Activated T-cell treated with anti-CD3 and anti-CD28 coated beads, Interleukin-2, amount 50 U/mL, for 72 hours (primary cell): ENCODE measurements at places on chromosomes 12 and 14.

GRCh38 chr12:129332286-129332685 is 479.0 kb downstream of the GLT1D1 start:
- DNase-seq: no peak

- DNase-seq: no peak
Measured at GRCh38 chr14:49774106-49774505, 6.2 kb downstream of the KLHDC2 start.

- peak; percentile 64 for DNase-seq
Measured at GRCh38 chr12:12560587-12561370, 1.9 kb downstream of the DUSP16 start.

GRCh38 chr12:53867216-53868012 is 71.2 kb upstream of the HOXC13 start:
- no peak for DNase-seq

DNA sequence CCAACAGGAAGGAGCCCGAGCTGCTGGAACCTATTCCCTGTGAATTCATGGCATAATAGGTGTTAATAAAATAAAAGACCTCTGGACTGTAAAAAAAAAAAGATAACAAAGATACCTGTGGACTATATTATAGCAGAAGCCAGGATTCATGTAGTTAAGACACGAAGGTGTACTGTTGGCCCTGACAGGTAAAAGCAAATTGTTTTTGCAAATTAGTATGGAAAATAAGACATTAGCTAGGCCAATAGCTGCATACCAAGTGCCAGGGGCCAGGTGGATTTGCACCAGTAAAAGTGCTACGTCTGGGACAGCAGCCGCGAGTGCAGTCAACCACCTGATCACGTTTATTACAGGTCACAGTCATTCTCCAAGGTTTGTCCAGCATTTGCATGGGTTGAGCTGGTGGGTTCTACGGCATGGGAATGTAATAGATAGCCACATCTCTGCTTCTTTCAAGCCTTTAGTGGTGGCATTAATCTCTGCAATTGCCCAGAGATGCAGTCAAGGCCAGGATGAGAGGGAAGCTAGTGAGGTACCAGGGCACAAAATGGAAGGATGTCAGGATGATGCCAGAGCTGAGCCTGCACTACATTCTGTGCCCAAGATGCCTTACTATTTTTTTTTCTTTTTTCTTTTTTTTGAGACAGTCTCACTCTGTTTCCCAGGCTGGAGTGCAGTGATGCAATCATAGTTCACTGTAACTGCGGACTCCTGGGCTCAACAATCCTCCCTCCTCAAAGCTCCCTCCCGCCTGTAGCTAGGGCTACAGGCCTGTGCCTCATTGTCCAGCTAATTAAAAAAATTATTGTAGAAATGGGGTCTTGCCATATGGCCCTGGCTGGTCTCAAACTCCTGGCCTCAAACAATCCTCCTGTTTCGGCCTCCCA is 26.3 kb downstream of the TNFAIP2 start:
- no peak for DNase-seq

DNA sequence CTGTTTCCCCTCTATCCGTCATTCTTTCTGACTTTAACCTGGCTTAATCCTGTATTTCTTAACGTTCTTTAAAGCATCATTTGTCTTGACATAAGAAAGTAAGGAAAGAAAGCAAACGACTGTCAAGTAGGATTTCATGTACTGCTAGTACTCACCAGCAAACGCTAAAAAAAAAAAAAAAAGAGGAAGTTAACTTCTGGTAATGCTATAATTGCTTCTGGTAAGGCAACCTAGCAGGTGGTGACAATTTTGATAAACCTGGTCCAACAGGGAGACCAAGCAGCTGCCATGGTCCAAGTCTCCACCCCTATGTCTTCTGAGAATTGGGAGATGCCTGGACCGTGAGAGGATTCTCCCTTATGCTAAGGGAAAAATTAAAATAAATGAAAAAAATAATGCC is 306.6 kb downstream of the DAD1 start:
- DNase-seq: no peak

DNA sequence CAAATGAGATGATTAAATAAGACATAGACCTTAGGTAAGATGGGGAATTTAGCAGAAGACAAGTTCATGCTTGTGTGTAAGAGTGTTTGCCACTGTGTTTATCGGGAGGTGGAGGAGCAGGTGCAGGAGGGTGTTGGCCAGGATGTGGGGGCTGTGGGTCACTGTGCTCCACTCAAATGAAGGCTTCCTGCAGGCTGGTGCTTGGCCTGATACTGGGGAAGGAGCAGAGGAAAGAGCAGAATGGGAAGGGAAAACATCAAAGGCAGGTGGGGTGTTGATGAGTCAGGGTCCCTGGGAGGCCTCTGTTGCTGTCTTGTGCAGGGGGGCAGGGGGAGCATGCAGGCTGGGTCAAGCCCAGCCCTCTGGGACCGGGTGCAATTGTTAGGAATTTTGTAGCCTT is 126.5 kb downstream of the TSPAN9 start:
- no peak for DNase-seq

DNA sequence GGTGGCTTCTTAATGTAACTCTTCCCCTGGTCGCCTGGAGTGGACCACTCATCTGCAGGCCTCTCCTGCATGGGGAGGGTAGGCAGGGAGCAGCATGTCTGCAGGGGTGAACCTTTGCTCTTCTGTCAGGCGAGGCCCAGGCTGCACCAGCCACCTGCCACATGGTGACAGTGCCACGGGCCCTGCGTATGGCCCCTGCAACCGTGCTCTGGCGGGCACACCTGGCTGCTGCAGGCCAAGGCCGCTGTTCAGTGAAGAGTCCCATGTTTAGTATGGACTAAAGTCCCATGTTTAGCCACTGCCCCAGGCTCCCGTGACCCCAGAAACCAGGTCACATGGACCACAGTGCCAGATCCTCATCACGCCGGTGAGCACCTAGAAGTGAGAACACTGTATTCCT is 187.0 kb downstream of the ADGRD1 start:
- no peak for DNase-seq

DNA sequence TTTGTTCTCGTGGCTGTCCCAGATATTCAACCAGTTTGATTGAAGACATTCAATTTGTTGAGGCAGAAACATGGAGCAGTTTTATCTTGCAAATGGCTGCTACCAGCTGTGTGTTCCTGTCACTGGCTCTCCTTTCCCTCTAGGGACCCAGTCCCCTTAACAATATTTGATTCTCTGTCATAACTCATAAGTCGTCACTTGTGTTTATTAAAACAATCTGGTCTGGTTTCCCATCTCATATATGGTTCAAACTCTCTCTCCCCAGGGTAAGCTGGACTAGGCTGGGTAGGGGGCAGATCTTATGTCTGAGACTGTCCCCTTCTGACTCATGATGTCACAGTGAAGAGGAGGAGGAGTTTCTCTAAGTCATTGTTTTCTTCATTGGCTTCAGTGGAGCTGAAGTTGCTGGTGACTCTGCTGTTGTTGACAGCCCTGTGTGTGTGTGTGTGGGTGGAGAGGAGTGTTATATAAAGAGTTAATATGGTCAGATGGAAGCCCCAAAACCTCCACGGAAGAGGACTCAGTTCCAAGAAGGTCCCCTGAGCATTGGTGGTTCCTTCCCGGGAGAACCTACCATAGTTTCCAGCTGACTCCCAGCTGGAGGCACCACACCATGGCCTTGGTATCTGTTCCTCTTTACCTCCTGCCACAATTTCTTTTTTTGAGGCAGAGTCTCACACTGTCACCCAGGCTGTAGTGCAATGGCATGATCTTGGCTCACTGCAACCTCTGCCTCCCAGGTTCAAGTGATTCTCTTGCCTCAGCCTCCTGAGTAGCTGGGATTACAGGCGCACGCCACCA is 16.1 kb upstream of the GNG2 start:
- peak; percentile 23 for DNase-seq

- DNase-seq: no peak
Measured at GRCh38 chr12:1170411-1170810, 179.4 kb downstream of the ERC1 start.

GRCh38 chr12:127257366-127257935 is 1009.5 kb upstream of the TMEM132C start:
- DNase-seq: no peak

- DNase-seq: no peak
Measured at GRCh38 chr12:13442457-13442856, 245.9 kb downstream of the EMP1 start.

GRCh38 chr14:83994020-83994419 is 1535.9 kb upstream of the FLRT2 start:
- no peak for DNase-seq

GRCh38 chr12:46227616-46228015 is 41.2 kb downstream of the SLC38A1 start:
- DNase-seq: no peak

GRCh38 chr12:78928200-78929074 is 63.9 kb downstream of the SYT1 start:
- DNase-seq: no peak

DNA sequence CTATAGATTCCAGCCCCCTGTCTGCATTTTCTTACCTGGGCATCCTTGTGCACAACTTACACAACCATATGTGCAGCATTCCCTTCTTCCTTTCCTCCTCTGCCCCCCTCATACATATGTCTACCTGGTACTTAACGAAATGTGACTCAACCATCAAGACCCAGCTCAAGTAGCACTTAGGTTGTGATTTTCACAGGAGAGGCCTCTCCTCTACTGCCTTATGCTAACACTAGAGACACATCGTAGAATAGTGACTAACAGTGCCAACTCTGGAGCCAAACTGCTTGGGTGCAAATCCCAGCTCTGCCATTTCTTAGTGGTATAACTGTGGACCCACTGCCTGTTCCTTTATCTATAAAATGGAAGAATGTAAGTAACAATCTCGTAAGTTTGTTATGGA is 24.1 kb upstream of the PLEKHA5 start:
- no peak for DNase-seq

DNA sequence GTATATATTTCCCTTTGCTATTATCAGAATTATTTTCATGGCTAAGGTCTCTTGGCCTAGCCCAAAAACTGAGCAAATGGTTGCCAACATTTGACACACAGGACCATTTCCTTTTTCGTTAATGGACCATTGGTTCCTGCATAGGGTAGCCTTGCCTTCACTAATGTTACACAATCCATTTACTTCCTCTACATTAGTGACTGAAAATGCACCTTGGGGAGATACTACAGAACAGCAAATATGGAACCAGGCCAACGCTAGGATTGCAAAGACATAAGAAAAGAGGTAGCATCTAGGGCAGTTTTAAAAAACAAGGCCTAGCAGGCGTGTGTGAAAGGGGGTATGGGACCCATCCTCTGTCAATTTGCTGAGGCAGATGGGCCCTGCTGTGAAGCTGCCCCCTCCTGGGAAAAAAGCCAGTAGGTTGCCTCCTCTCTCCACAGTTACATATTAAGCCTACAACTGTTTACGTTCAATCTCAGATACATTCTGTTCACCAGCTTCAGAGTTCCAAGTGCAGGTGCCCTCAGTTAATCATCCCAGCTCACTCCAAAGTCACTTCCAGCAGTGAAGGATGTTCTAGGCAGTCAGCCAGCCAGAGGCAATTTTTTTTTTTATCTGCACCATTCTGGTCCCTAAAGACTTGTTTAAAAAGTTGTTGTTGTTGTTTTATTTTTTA is 15.0 kb downstream of the AQP6 start:
- no peak for DNase-seq

DNA sequence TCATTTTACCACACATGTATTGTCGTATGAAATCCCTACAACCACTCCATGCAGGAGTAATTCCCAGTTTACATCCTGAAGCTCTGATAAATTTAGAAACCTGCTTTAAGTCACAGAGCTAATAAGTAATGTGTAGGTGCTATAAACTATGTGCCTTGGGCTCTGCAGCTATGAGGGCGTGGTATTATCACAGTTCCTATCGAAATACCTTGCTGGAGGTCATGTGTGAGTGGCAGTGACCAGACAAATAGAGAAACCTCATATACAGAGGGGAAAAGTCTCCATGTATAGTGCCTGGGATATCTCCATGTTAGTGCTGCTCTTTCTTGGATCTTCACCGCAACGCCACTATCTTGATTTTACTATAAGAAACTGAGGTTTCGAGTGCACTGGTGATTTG is 883 bp upstream of the TBC1D15 start:
- no peak for DNase-seq

DNA sequence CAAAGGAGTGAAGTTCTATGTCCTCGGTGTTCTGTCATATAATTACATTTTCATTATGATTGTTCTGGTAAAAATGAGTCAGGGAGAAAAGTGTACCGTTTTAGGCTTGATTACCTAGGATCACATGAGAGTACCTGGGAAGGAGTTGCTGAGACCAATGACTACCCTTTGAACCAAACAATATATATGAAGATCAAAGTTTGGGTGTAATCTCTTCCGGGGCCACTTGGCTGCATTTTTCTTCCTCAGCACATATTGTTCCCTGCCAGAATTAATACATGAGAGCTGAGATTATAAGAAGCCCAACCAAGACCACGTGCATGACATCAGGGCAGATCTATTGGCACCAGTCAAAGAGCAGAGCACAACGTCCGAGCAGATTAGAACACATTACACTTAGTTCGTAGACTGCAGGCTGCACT is 41.1 kb upstream of the DHRS7 start:
- no peak for DNase-seq

DNA sequence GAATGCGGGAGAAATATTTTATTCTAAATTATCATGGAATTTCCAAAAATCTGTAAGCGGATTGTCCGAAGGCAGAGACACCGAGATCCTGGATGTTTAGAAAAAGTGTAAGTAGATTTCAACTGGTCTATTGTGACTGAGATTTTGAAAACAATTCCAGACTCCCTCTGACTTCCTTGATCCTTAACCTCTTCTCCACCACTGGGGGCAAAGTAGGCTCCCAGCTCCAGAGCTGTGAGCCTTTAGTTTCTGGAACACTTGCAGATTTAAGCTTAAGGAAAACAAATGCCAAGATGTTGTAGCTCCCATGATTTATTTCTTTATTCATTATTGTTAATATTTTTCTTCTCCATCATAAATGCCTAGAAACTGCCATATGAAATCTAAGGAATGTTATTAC is 1320.5 kb upstream of the SEL1L start:
- DNase-seq: no peak

DNA sequence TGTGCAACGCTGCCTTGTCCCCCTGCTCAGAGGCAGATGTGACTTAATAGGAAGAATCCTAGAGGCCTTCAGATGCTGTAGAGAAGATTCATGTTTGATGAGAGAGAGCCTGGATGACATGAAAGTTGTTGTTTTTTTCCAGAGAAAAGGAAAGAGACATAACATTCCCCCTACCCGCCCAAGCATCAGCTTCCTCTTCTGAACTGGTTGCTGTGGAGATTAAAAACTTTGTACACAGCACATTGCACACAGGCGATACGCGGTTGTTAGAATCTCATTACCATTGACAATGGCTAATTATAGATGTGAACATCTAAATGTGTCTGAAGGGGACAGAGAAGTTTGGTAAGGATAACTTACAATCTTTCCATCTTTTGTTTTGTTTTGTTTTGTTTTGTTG is 13.6 kb upstream of the ETFBKMT start:
- no peak for DNase-seq

- no peak for DNase-seq
Measured at GRCh38 chr14:33589334-33589733, 361.5 kb downstream of the EGLN3 start.

- DNase-seq: peak; percentile 13
Measured at GRCh38 chr14:97943619-97944018, 1146.4 kb downstream of the VRK1 start.

GRCh38 chr12:98355933-98356332 is 159.5 kb upstream of the TMPO start:
- DNase-seq: no peak

GRCh38 chr12:48973941-48974673 is 2.6 kb upstream of the WNT10B start:
- DNase-seq: peak; percentile 55

GRCh38 chr14:67650694-67651093 is 23.7 kb downstream of the VTI1B start:
- no peak for DNase-seq

GRCh38 chr12:23628806-23629205 is 320.7 kb downstream of the SOX5 start:
- no peak for DNase-seq

GRCh38 chr12:9334964-9335363 is 126.8 kb upstream of the PZP start:
- DNase-seq: no peak
